Stimulated activated naive B cell treated with anti-CD40 and anti-IgM and Interleukin-4, amounts not matched to agents 10 μg/mL and 1 μg/mL and 100 μg/mL, for 72 hours (primary cell): ENCODE measurements at places on chromosomes 12 and 14.

- peaks cover 4% of the 10 kb centered on the region for H3K36me3 ChIP-seq
- no peak for DNase-seq
Observed at GRCh38 chr12:117044311-117044710, 54.9 kb downstream of the TESC start.

GRCh38 chr12:54584128-54584527, 4.3 kb downstream of the PPP1R1A start:
- no peaks in the 10 kb centered on the region for H3K36me3 ChIP-seq
- H3K4me3 ChIP-seq = no peak overlapping the region
- H3K27me3 ChIP-seq = peaks cover 49% of the 10 kb centered on the region
- peaks cover 11% of the 10 kb centered on the region for H3K4me1 ChIP-seq

- no peaks in the 10 kb centered on the region for H3K36me3 ChIP-seq
- H3K4me1 ChIP-seq = no peaks in the 10 kb centered on the region
- H3K27ac ChIP-seq = no peak overlapping the region
Observed at GRCh38 chr12:2344885-2345284, 292.1 kb downstream of the CACNA1C start.

- H3K4me3 ChIP-seq = no peak overlapping the region
- peaks cover 70% of the 10 kb centered on the region for H3K36me3 ChIP-seq
- peaks cover 31% of the 10 kb centered on the region for H3K4me1 ChIP-seq
- DNase-seq = no peak
Observed at GRCh38 chr12:50132505-50133135, 20.6 kb downstream of the COX14 start.

DNA sequence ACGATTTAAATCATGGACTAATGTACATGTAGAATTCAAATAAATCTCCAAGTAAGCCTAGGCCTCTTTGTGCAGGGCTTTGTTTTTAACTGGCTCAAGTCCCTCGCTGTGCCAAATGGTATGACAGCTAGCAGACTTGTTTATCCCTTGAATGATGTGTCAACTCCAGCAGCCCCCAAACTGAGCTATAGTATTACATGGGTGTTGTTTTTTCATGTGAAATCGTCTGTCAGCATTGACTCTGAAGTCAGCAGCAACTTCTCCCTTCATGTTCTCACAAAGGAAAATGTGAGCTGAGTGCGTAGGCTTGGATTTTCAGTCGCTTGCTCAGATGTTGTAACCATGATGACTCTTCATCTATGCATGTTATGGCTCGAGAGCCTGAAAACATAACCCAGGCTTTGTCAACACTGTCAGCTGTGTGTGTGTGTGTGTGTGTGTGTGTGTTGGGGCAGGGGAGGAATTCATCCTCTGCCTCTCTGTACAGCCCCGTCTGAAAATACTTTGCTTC, 73.3 kb downstream of the PTHLH start:
- no peak overlapping the region for H3K27ac ChIP-seq
- H3K27me3 ChIP-seq = peaks cover 4% of the 10 kb centered on the region
- no peak overlapping the region for H3K4me3 ChIP-seq
- no peak for DNase-seq
- H3K36me3 ChIP-seq = no peaks in the 10 kb centered on the region
- peaks cover 7% of the 10 kb centered on the region for H3K4me1 ChIP-seq

GRCh38 chr12:12642916-12643315, 31.2 kb downstream of the CREBL2 start:
- no peak overlapping the region for H3K4me3 ChIP-seq
- peaks cover 46% of the 10 kb centered on the region for H3K36me3 ChIP-seq
- peaks cover 12% of the 10 kb centered on the region for H3K4me1 ChIP-seq

GRCh38 chr12:93500667-93501066, 33.4 kb downstream of the MRPL42 start:
- H3K4me3 ChIP-seq = no peak overlapping the region
- peak overlapping the region; percentile 59 for H3K27ac ChIP-seq
- peaks cover 3% of the 10 kb centered on the region for H3K4me1 ChIP-seq
- peaks cover 20% of the 10 kb centered on the region for H3K36me3 ChIP-seq
- no peak for DNase-seq

GRCh38 chr14:55867719-55868118, 250.5 kb upstream of the PELI2 start:
- H3K36me3 ChIP-seq = peaks cover 13% of the 10 kb centered on the region
- DNase-seq = no peak
- peaks cover 7% of the 10 kb centered on the region for H3K27me3 ChIP-seq
- no peak overlapping the region for H3K4me3 ChIP-seq
- H3K4me1 ChIP-seq = peaks cover 18% of the 10 kb centered on the region

GRCh38 chr14:100655741-100656085, 68.5 kb upstream of the BEGAIN start:
- H3K27ac ChIP-seq = no peak overlapping the region
- H3K4me1 ChIP-seq = peaks cover 12% of the 10 kb centered on the region
- no peak overlapping the region for H3K4me3 ChIP-seq
- peaks cover 42% of the 10 kb centered on the region for H3K27me3 ChIP-seq
- H3K36me3 ChIP-seq = no peaks in the 10 kb centered on the region

GRCh38 chr14:92534932-92535643, 21.5 kb downstream of the RIN3 start:
- H3K4me1 ChIP-seq = peaks cover 46% of the 10 kb centered on the region
- H3K27me3 ChIP-seq = no peaks in the 10 kb centered on the region
- DNase-seq = no peak
- peak overlapping the region; percentile 84 for H3K27ac ChIP-seq

- no peak overlapping the region for H3K27ac ChIP-seq
- peaks cover 4% of the 10 kb centered on the region for H3K4me1 ChIP-seq
- H3K36me3 ChIP-seq = peaks cover 20% of the 10 kb centered on the region
- no peak overlapping the region for H3K4me3 ChIP-seq
- DNase-seq = no peak
Observed at GRCh38 chr14:76781648-76782051, 20.4 kb downstream of the VASH1 start.

- H3K4me3 ChIP-seq = no peak overlapping the region
- H3K27ac ChIP-seq = no peak overlapping the region
- no peaks in the 10 kb centered on the region for H3K36me3 ChIP-seq
- H3K27me3 ChIP-seq = no peaks in the 10 kb centered on the region
- DNase-seq = no peak
- H3K4me1 ChIP-seq = peaks cover 27% of the 10 kb centered on the region
Observed at GRCh38 chr14:56121816-56122215, 3.6 kb downstream of the PELI2 start.

DNA sequence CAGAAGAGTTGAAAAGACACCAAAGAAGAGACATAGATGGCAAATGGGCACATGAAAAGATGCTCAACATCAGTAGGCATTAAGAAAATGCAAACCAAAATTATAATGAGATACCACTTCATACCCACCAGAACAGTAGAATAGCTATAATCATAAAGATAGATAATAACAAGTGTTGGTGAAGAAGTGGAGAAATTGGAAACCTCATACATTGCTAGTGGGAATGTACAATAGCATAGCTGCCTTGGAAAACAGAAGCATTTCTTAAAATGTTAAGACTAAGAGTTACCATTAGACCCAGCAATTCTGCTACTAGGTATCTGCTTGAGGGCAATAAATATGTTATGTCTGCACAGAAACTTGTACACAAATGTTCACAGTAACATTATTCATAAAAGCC, 78.8 kb downstream of the ACADS start:
- no peak overlapping the region for H3K4me3 ChIP-seq
- no peak for DNase-seq
- no peaks in the 10 kb centered on the region for H3K27me3 ChIP-seq
- peaks cover 28% of the 10 kb centered on the region for H3K4me1 ChIP-seq
- H3K36me3 ChIP-seq = peaks cover 7% of the 10 kb centered on the region

- peak; percentile 67 for DNase-seq
- peak within 1 kb of the TSS; percentile 86 for H3K4me3 ChIP-seq
- H3K27ac ChIP-seq = no peak within 1 kb of the TSS
- H3K27me3 ChIP-seq = peaks cover 51% of the 10 kb centered on the region
Observed at GRCh38 chr14:76761136-76761959, at the start of gene VASH1. Gene VASH1 (plus strand): TSS chr14:76761468. CDS start chr14:76762822, 1,354 bp downstream.

GRCh38 chr12:109999983-110000505, 814 bp downstream of the ANKRD13A start:
- peaks cover 15% of the 10 kb centered on the region for H3K36me3 ChIP-seq
- no peaks in the 10 kb centered on the region for H3K27me3 ChIP-seq
- H3K4me1 ChIP-seq = peaks cover 29% of the 10 kb centered on the region
- peak overlapping the region; percentile 99 for H3K4me3 ChIP-seq

DNA sequence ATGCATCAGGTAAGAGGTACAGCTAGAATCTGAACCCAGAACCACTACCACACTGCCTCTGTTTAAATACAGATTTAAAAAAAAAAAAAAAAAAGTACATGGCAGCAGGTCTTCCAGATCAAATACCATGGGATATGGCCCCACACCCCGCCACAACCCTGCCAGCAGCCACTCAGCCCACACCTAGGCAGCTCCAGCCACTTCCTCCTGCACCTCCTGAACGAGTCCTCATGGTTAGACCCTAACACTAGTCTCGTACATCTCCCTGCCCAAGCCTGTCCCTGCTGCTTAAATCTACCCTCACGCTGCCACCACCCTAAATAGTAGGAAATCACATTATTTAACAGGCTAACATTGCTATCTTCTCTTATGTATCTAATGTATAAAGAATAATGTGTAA, 12.6 kb downstream of the SETD3 start:
- no peak for DNase-seq
- H3K4me1 ChIP-seq = peaks cover 29% of the 10 kb centered on the region
- peaks cover 15% of the 10 kb centered on the region for H3K36me3 ChIP-seq
- no peaks in the 10 kb centered on the region for H3K27me3 ChIP-seq
- no peak overlapping the region for H3K4me3 ChIP-seq

DNA sequence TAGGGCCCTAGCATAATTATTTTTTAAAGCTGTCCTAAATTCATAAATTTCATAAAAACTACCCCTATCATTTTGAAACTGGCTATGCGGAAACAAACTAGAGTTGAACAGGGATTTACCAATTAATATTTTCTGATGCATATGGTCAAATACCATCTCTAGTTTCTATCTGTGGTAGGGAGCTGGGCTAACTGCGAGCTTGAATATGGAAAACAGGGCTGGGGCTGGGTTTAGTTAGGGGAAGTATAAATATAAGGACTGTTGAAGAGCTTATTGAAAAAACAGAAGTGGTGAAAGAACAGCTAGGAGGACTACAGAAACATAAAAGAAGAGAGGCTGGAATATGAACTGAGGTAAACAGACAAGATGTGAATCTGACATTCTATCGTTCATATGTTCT, 91.8 kb downstream of the SLC38A1 start:
- H3K36me3 ChIP-seq = peaks cover 23% of the 10 kb centered on the region
- peaks cover 52% of the 10 kb centered on the region for H3K4me1 ChIP-seq
- H3K27ac ChIP-seq = peak overlapping the region; percentile 66
- H3K4me3 ChIP-seq = peak overlapping the region; percentile 33

DNA sequence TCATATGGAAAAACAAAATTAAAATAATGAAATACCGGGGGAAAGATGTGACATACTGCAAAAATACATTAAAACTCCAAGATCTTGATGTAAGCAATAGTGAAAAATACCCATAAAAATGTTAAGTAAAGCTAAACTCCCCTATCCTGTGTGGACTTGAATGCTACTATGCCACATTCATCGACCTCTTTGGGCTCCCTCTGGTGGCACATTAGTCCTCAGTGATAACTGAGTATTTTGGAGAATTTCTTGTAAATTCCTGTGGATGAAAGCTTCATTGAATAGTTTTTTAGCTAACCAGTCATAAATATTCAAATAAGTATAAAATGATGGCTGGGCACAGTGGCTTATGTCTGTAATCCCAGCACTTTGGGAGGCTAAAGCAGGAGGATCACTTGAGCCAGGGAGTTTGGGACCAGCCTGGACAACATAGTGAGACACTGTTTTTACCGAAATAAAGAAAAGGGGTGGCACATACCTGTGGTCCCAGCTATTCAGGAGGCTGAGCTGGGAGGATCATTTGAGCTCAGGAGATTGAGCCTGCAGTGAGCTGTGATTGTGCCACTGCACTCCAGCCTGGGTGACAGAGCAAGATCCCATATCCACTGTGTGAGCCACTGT, 42.4 kb upstream of the SGPP1 start:
- no peak overlapping the region for H3K27ac ChIP-seq
- no peaks in the 10 kb centered on the region for H3K36me3 ChIP-seq
- no peak for DNase-seq
- peaks cover 6% of the 10 kb centered on the region for H3K27me3 ChIP-seq
- H3K4me1 ChIP-seq = peaks cover 10% of the 10 kb centered on the region
- no peak overlapping the region for H3K4me3 ChIP-seq

- H3K4me1 ChIP-seq = no peaks in the 10 kb centered on the region
- H3K27ac ChIP-seq = no peak overlapping the region
- no peaks in the 10 kb centered on the region for H3K27me3 ChIP-seq
- H3K36me3 ChIP-seq = no peaks in the 10 kb centered on the region
Observed at GRCh38 chr14:42316693-42317092, 710.0 kb downstream of the LRFN5 start.

- no peaks in the 10 kb centered on the region for H3K4me1 ChIP-seq
- H3K36me3 ChIP-seq = peaks cover 4% of the 10 kb centered on the region
- no peak overlapping the region for H3K27ac ChIP-seq
- no peak for DNase-seq
- H3K27me3 ChIP-seq = no peaks in the 10 kb centered on the region
Observed at GRCh38 chr12:44387581-44387980, 488.5 kb downstream of the NELL2 start.

DNA sequence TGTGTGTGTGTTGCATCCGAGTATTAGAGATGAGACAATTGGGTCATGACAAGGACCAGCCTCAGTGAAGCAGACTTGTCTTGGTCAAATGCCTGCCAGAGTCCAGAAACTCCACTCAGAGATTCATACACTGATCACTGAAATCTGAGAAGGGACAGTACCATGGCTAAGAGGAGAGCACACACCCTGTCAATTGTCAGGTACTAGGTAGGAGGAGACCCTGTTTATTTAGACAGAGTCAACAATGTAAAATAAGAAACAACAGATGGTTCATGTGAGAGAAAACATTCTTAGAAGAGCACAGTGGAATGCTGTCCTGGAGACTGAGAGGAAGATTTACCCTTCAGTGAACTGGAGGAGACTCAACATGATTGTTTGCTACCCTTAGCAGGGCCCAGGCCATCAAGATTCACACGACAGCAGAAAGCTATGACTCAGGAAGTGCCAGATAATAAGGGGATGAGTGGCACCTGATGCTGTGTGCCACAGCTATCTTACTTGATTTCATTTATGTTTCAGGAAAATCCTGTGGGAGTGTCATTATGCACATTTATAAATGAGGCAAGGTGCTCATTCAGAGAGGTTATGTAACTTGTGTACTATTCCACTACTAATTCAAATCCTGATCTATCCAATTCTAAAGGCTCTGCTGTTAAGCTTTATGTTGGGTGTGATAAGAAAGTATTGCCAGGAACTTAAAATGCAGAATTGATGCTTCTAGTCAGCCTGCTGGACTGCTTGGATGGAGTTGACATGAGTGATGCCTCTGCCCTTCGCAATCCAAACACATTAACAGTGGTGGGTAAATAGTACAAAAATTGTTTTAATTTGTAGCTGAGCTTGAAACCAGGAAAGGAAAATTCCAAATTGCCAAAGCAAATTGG, 136.6 kb upstream of the NEDD1 start:
- H3K27me3 ChIP-seq = peaks cover 4% of the 10 kb centered on the region
- no peak overlapping the region for H3K27ac ChIP-seq
- no peaks in the 10 kb centered on the region for H3K4me1 ChIP-seq
